Hair follicle dermal papilla cell (primary cell): ENCODE measurements at places on chromosomes 1 and 21. TPM values are rescaled to one million over a fixed set of nuclear protein-coding genes. Genes with fewer than 3 reads are reported as not detected.

The SPRR2B gene
- total RNA-seq, result not detected in 2 replicates

The CD52 gene
- not detected in 2 replicates for total RNA-seq

The REG4 gene
- not detected in 2 replicates for total RNA-seq

The PDE4DIP gene
- 288 and 420 TPM in 2 replicates for total RNA-seq

The GPX7 gene
- 66.4 and 94.1 TPM in 2 replicates for total RNA-seq

The LCE3E gene
- total RNA-seq, result not detected in 2 replicates

The UTS2 gene
- total RNA-seq, result not detected in 2 replicates

The MNDA gene
- not detected in 2 replicates for total RNA-seq

The CDCA8 gene
- total RNA-seq, result 1.8 and 2.1 TPM in 2 replicates

The PRKCZ gene
- total RNA-seq, result 0.97 and 1.1 TPM in 2 replicates
